Pulmonary artery endothelial cell (primary cell): ENCODE measurements at places on chromosomes 5 and 9. TPM values are rescaled to one million over a fixed set of nuclear protein-coding genes. Genes with fewer than 3 reads are reported as not detected.

DNA sequence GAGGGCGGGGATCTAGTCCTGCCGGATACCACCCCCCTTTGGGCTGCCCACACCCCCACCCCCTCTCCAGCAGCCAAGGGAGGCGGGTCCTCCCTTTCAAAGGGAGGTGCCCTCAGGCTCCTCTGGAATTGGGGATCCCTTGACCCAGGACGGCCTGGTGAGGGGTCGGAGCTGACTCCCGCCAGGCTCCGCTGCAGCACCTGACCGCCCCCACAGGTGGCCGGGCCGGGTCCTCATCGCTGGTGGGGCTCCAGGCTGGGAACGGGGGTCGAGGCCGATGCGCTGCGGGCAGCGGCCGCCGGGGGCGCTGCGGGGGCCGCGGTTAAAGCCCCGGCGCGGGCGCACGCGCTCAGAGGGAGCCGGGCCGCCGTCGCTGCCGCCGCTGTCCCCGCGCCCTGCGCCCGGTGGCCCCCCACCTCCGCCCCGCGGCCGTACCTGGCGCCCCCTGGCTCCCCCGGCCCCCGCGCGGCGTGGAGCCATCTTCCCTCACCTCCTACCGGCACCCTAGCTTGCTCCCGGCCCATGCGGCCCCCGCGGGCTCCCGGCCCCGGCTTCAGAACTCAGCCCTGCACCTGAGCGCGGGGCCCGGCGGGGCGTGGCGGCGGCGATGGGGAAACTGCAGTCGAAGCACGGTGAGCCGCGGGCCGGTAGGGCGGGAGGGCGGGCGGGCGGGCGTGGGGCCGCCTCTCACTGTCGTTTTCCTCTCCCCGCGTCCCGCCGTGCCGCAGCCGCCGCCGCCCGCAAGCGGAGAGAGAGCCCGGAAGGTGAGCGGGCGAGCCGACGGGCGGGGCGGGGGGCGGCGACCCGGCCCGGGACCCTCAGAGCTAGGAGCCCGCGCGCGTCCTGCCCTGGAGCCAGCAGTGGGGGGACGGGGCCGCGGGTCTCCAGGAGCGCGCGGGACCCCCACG is at the start of gene NKD2:
Gene NKD2, plus strand, starts transcription at position 352 of the 908 bp plus-strand sequence. Its CDS starts 256 bp downstream, at position 608.
- no peak for DNase-seq

C9orf153 gene
- total RNA-seq = 0.07 and 0.14 TPM in 2 replicates

DNA sequence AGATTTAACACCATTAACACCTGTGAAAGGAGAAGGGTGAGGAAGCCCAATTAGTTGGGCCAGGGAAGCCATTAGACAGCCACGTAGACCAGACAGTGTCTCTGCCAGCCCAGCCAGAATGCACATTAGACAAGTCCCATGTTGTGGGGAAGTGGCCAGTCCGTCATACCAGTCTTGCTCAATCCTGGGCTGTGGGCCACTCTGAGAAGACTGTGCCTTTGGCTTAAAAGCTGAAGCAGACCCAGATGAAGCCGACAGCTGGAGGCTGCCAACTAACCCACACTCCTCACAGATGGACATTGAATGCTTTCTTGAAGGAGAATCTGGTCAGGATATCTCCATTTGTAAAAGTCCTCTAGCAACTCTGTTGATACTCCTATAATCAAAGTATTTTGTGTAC is 128.5 kb downstream of the CHSY3 start:
- no peak for DNase-seq

DNA sequence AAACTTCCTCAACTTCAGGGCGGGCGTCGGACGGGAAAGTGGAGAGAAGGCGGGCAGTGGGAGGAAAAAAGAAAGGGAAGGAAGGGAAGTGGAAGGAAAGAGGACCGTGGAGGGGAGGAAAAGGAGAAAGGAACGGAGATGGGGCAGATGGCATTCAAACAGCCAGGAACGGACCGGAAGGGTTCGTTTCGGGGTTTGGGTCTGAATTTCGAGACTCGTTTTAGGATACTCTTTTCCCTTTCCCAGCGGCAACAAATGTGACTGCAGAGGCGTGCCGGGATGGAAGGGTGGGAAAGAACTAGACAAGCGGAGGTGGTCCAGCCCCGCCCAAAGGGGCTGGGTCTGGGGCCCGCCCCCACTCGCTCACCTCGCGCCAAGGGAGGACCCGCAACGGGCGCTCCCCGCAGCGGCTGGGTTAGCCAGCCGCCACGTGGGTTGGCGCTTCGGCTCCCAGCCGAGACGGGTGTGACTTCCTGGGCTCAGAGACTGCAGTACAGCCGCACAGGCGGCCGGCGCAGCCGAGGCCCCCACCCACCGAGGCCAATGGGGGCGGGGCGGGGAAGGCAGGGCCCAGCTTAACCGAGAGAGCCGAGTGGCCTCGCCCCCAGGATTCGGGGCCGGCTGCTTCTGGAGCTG is 2.7 kb downstream of the VCAN start:
- no peak for DNase-seq

DNA sequence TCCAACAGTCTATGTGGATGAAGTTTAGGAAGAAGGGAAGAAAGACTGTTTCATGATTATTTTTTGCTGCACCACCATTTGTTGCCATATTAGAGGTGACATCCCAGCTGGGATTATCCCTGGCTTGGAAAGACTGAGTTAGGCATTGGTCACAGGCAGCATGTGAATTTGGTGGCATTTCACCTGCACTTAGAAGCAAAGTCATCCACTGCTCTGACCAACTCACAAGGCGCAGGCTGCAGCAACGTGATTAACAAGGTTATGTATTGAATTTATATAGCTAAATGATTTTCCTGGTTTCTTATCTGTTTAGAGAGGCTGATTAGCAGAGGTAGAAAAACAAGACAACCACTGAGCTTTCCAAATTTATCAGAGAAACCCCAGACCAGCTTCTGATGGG is 2.7 kb downstream of the FYB1 start:
- DNase-seq = no peak

SPDL1 gene
- 18.5 and 34.1 TPM in 2 replicates for total RNA-seq

PLPPR1 gene
- total RNA-seq = 0.25 and 0.26 TPM in 2 replicates

DNA sequence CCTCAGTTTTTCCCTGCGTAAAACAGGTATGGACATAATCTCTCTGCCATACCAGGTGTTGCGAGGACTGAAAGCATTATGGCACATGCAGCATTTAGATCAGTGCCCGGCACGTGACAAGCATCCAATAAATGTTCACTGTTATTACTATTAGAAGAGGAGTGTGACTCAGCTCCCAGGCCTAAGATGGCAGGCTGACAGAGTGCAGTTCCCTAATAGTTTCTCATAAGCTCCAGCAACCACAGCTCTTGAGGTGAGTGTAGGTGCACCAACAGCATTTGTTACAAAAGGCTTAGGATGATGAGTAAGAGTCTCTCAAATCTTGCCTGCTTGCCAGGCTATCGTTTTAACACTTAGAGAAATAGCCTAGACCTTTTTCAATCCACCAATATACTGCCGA is 28.9 kb upstream of the GLIS3 start:
- no peak for DNase-seq

GRCh38 chr9:123149067-123149466 is 115.6 kb downstream of the GPR21 start:
- DNase-seq = no peak

BTF3 gene
- total RNA-seq = 329 and 374 TPM in 2 replicates

DNA sequence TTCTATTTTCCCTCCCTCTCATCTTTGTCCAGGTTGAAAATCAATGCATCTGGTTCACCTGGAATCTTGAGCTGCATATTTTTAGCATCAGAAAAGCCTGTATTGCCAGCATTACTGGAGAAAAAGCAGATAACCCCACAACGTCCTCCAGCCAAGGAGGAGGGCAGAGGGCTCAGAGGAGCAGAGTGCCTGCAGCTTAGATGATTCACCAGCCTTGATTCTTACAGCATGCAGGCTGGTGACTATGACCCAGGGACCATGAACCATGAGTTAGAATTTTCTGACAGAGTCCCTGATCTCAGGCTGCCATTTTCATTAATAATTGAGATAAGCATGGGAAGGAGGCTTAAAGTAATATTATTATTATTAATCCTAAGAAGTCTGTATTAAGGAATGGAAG is 278.2 kb downstream of the BRINP1 start:
- no peak for DNase-seq

NMUR2 gene
- not detected in 2 replicates for total RNA-seq

GRCh38 chr5:9467199-9468059 is 78.4 kb downstream of the SEMA5A start:
- no peak for DNase-seq

- no peak for DNase-seq
Measured at GRCh38 chr5:40413743-40414142, 266.0 kb upstream of the PTGER4 start.

INSYN2B gene
- total RNA-seq = 8.8 and 21.4 TPM in 2 replicates

GRCh38 chr5:147075187-147075586 is 159.6 kb upstream of the STK32A start:
- no peak for DNase-seq

DNA sequence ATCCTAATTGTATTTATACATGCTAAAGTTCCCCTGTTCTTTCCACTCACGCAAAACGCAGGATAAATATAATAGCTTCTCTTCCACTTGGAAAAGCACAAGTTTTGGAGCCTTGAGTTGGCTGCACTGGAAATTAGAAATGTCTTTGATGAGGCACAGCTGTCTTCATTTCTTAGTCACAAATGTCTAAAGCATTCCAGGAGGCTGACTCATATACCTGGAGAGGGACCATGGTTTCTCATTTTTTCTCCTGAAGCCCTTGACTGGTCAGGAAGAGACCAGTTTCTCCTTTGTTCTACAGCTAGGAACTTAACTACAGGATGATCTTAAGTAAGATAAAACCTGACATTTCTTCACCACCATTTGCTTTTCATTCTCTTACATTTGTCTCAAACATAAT is 16.2 kb downstream of the MTX3 start:
- no peak for DNase-seq

DNA sequence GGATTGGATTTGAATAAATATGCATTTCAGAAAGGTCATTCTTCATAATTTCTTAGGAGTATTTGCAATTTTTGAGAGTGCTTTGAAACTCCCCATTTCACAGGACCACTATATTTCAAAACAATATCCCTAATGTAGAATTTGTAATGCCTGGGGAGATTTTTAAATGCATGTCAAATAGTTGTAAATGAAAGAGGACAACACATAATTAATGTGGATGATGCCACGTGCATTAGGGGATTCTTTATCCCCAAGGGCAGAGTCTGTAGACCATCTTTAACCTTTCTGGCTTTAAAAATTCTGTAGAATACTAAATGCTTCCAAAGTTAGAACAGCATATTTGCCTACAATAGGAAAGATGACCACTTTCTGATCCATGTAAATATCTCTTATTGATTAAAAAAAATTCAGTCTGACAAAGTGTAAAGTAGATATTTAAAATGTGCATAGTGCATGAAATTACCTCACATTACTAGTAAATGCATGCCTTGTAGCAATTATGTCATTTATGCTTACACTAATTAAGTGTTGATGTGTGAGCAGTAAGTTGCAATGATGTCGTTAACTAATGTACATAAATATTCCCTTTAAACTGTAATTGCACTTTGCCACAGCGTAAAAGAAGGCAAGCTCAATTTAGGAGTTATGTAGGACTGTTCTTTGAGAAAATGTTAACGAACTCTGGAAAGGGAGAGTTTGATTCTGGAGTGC is 416.1 kb downstream of the PSAT1 start:
- no peak for DNase-seq

GRCh38 chr9:18936094-18936871 is 96.7 kb downstream of the SAXO1 start:
- no peak for DNase-seq

DNA sequence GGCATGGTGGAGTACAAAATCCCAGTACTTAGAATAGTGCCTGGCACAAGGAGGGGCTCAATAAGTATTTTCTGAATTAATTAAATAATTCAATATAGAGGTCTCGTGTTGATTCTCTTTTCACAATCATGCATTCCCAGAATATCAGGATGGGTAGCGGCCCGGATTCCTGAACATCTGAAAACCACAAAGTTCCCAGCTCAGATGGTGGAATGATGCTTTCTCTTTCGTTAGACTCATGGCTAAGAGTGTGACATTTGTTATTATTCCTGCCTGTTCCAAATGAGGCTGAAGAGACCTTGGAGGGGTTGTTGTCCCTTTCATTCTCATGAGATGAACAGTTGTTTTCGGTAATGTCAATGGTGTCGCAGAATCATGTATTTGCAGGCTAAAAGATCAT is 95.4 kb upstream of the LIFR start:
- DNase-seq = no peak
